ENCODE measurements at places on chromosomes 5 and 9.

- DNase-seq, result no peak
Measured at GRCh38 chr9:88313364-88314220, 74.7 kb upstream of the SPIN1 start.

DNA sequence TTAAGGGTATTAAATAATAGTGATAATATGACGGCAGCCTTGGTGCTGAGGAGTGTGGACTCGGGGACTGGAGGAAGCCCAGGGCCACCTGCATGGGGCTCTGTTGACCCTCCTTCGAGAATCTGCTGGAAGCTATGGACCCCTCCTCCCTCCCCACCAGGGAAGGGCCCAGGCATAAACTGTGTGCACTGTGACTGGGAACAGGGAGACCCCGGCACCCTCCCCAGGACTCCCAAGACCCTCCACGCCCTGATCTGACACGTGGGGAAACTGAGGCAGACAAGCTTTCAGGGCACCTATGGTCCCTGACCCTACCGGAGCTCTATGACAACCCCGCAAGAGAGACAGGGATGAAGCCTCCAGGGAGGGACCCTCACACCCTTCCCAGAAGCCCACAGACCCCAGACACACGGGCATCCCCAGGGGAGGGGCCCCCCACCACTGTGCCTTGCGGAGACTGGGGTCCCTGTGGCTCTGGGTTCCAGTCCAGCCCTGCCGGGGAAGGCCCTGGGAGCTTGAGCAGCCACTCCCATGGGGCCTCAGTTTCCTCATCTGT is 6.5 kb upstream of the EGFL7 start:
- DNase-seq, result no peak

GRCh38 chr9:4038182-4038723 is 261.6 kb downstream of the GLIS3 start:
- DNase-seq, result no peak

GRCh38 chr9:89243296-89244061 is 64.9 kb upstream of the SHC3 start:
- no peak for DNase-seq

- DNase-seq, result peak; percentile 56
Measured at GRCh38 chr5:172707285-172708182, 63.5 kb downstream of the DUSP1 start.

GRCh38 chr9:14812806-14813205 is 90.3 kb upstream of the CER1 start:
- no peak for DNase-seq

DNA sequence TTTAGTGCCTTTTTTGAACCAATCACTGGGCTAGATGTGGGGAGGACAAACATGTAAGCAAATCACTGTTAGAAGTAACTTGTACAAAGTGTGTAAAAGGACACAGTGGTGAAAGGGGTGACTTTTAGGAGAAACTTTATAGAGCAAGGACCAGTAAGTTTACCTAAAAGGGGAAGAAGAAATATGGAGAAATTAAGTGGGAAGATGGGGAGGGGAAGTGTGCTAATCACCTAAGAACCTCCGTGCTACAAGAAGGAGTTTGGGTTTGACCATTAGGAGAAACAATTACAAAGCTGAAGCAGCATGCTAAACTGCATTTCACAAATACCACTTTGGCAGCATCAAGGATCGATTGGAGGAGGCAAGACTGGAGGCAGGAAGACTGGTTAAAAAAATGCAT is 17.3 kb downstream of the ITGA1 start:
- no peak for DNase-seq

DNA sequence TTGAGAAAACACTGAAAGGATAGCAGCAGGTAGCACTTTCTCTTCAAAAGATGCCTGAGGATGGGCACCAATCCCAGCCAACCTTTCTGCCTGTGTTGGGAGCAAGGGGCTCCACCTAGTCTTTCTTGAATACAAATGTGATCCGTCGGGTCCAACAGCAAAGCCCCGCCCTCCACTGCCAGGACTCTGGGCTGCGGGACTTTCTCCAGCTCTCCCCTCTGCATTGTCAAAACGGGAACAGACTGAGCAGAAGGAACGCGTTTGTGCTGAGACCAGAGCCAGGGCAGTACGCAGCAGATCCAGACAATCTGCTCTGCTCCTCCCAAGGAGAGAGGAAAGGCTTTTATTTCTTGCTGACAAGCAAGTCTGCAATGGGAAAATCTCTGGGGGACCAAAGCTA is 139.7 kb downstream of the SEC61B start:
- no peak for DNase-seq

DNA sequence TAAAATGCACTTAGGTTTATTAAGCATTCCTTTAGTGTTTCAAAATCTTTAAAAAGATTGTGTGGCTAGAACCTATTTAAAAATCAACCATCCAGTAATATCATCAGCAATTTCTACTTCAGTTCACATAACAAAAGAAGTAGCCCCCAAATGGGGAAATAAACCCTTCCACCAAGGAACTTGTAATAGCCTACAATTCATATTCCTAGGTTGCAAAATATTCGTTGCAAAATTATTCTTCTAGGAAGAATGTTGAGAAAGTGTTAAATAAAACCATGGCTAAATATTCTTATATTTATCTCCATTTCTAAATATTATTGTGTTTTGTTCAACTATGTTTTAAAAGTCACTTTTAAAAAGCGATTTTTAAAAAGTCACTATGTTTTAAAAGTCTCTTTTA is 177.9 kb upstream of the PRLR start:
- no peak for DNase-seq

DNA sequence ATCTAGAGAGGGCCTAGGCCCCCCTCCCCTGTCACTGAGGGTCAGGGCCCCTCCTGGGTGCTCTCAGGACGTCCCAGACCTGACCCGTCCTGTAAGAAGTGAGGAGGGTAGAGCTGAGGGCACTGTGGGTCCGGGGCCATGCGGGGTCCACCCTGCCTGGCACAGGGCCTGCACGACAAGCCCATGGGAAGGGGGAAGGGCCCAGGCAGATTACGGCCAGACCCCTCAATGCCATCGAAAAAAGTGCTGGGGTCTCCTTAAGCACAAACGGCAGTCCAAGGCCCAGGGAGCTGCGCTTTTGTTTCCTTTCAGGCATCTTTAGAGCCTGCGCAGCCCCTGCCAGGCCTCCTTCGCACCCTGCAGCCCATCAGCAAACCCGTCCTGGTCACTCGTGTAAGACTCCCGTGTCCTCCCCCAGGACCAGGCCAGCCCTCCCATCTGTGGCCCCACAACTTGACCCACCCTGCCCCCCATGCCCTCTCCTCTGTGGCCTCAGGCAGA is 4.4 kb upstream of the EXOC3 start:
- DNase-seq, result no peak

- DNase-seq, result no peak
Measured at GRCh38 chr5:136209346-136209910, 16.5 kb upstream of the SMIM32 start.

DNA sequence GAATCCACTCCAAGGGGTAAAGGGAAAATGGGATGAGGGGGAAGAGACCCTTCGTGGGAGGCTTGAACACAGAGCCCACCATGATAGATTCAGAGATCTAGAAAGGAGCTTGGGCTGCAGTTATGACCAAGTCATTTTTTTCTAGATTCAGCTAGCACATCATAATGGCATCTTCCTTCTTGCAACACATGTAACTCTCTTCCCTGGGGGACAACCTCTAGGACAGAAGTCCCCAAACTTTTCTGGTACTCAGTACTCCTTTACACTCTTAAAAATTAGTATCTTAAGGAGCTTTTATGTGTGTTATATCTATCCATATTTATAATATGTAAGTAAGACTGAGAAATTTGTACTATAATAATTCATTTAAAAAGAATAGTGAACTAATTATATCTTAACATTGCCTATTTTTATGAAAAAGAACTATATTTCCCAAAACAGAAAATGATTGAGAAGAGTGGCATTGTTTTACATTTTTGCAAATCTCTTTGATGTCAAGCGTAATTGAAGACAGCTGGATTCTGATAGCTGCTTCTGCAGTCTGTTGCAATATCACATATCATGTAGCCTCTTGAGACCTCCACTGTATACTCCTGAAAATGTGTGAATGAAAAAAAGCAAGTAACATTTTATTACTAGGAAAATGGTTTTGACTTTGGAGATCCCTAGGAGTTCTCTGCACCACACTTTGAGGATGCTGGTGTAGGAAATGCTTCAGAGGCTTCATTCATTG is 875 bp downstream of the ACO1 start:
- peak; percentile 45 for DNase-seq

DNA sequence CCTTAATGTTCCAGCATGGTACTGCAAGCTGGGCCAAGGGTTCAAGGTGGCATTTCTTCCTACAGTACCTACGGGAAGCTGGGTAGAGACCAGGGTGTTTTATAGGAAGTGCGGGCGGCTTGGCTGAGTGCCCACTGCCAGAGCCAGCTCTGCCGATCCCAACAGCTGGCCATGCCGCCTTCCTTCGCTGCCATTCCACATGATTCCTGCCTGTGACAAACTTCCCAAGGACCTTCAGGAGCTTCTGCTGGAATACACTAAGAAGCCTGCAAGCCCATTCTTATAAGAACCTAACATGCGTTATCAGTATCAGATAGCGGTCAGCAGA is 22.0 kb downstream of the MYO10 start:
- no peak for DNase-seq

GRCh38 chr9:130498298-130498917 is 53.6 kb downstream of the ASS1 start:
- peak; percentile 70 for DNase-seq

- DNase-seq, result no peak
Measured at GRCh38 chr9:118962426-118962825, 406.8 kb downstream of the BRINP1 start.

- no peak for DNase-seq
Measured at GRCh38 chr5:122327110-122327509, 15.1 kb downstream of the SNCAIP start.

DNA sequence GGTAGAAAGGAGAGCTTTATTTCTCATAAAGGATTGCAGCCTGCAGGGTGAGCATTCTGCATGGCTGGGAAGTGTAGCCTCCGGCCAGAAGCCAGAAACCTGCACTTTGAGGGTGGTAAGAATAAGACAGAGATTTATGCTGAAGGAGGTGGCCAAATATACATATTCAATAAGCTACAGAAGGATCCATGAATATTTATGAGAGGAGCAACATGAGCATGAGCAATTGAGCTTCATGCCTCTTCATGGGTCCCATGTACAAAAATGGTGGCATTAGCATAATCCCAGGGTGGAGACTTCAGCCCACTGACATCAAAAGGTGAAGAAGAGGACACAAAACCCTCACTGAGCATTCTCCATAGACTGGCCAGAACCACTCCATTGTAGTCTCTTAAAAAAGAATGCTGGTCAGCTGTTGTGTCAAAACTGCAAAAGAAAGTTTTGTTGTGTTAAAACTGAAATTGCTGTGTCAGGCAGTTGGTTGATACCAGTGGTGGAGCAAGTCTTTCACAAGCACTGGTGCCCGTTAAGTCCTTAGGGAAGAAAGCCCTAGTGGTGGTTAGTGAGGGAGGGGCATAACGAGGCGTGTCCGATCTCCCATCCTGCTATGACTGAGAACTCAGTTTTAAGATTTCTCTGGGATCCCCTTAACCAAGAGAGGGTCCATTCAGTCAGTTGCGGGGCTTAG is 160.8 kb upstream of the MAP1B start:
- DNase-seq, result no peak

DNA sequence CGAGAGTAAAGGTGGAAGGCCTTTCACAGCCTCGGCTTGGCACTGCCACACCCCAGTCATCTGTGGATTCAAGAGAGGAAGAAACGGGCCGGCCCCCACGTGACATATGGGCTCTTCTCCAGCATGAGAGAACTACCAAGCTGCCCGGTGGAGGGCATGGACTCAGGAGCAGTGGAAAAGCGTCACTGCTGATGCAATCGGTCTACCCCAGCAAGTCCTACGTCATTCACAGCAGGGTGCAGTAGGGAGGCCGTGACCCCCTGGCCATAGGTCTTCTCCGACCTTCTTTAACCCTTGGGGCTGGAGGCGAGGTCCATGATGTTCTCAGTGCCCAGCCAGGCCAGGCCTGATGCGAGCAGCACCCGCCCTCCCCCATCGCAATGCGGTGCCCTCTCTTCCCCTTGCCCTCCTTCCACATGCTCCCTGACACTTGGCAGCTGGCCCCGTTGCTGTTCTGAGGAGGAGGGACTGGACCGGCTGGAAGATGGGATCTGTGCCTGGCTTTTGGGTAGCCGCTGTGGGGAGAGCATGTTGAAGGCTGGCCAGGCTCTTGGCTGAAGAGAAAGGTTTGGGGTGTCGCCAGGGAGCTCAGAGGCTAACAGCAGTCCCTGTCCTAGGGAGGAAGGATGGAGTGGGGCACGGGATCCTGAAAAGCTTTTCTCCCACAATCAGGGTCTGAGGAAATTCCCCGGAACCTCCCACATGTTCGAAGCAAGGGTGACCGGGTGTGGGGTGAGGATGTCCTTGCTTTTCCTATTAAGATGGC is 89.8 kb downstream of the LIFR start:
- no peak for DNase-seq

- DNase-seq, result peak; percentile 96
Measured at GRCh38 chr9:37422289-37423104, at the start of gene GRHPR. Gene GRHPR (plus strand): TSS chr9:37422696. CDS start chr9:37422751, 55 bp downstream.

- no peak for DNase-seq
Measured at GRCh38 chr5:32545102-32545800, 40.1 kb upstream of the SUB1 start.

- no peak for DNase-seq
Measured at GRCh38 chr5:103505581-103506305, 56.8 kb downstream of the NUDT12 start.

DNA sequence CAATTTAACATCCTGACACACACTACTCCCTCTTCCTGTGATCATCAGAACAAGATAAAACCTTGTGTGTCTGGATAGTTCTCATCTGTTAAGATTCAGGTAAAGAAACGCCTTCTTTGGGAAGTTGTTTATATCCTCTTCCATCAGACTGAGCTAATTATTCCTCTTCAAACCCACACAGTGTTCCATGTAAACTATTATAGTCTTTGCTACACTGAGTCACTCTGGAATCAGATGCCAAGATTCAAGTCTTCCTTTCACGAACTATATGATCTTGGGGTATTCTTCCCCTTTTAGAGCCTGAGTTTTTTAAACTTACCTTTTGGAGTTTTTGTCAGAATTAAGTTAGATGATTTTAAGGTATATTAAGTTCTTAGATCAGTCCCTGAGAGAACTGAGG is 2.0 kb downstream of the OR1J1 start:
- no peak for DNase-seq

GRCh38 chr5:36440300-36440699 is 138.6 kb upstream of the RANBP3L start:
- no peak for DNase-seq

- no peak for DNase-seq
Measured at GRCh38 chr9:100759215-100759614, 181.3 kb downstream of the CAVIN4 start.

GRCh38 chr5:78797936-78798672 is 149.5 kb upstream of the LHFPL2 start:
- no peak for DNase-seq

GRCh38 chr9:100108559-100108958 is 9.5 kb downstream of the INVS start:
- no peak for DNase-seq

DNA sequence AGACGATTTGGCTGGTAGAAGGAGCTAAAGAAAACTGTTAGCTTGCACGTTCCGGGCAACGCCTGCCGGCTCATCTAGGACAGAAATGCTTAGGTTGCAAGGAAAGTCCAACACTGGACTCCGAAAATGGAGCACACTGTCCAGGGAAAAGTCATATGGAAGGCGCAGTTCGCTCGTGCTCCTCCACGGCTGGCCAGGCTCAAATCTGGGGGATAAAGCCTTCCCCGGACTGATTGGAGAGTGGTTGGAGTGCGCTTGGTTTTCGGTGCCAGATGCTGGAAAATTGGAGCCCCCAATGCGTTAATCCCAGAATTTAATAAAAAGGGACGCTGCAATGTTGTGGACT is 955 bp downstream of the CDH6 start:
- DNase-seq, result no peak

All from Karpas-422 (cell line).